Ureter (tissue), 1 donor: ENCODE measurements at places on chromosomes 2 and 18. TPM values are rescaled to one million over a fixed set of nuclear protein-coding genes. Genes with fewer than 3 reads are reported as not detected.

FARP2 gene
- 120 TPM for total RNA-seq

TXNL4A gene
- total RNA-seq = 82.1 TPM

GRCh38 chr2:66001538-66001937, 433.4 kb upstream of the MEIS1 start:
- no peak for DNase-seq

- DNase-seq = peak; percentile 67
Measured at GRCh38 chr2:202178346-202178958, 59.9 kb downstream of the SUMO1 start.

PDCD1 gene
- 0.57 TPM for total RNA-seq

SCN2A gene
- 0.29 TPM for total RNA-seq
